ENCODE measurements at places on chromosomes 5 and 9. TPM values are rescaled to one million over a fixed set of nuclear protein-coding genes. Genes with fewer than 3 reads are reported as not detected.

WDR38 gene
- total RNA-seq: 0.79 TPM

DNA sequence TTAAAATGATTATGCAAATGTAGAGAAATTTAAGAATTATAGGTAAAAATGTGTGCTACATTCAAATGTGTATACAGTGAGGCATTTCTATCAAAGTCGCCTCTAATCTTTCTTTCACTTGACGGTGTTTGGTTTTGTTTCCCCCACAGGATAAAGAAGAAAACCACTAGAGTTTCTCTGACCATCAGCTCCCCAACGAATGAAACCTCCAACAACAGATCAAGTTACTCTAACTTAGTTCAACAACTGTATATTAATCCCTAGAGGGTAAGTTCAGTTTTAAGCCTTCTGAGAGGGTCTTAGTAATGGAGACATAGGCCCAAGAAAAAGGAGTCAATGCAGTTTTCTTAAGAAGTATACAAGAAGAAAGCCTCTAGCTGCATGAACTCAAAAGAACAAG is 11.5 kb upstream of the MYOT start:
- no peaks in the 10 kb centered on the region for H3K27me3 ChIP-seq
- no peak overlapping the region for H3K4me3 ChIP-seq
- H3K36me3 ChIP-seq: no peaks in the 10 kb centered on the region
- no peak for DNase-seq

- no peak overlapping the region for H3K4me3 ChIP-seq
- no peaks in the 10 kb centered on the region for H3K36me3 ChIP-seq
- no peak overlapping the region for H3K27ac ChIP-seq
- H3K4me1 ChIP-seq: no peaks in the 10 kb centered on the region
Observed at GRCh38 chr5:28685794-28686193, 1647.4 kb upstream of the CDH9 start.

GRCh38 chr9:85900504-85901201 is 40.3 kb upstream of the NAA35 start:
- H3K4me1 ChIP-seq: no peaks in the 10 kb centered on the region
- H3K27me3 ChIP-seq: no peaks in the 10 kb centered on the region
- DNase-seq: no peak
- H3K4me3 ChIP-seq: no peak overlapping the region
- no peaks in the 10 kb centered on the region for H3K36me3 ChIP-seq
- H3K27ac ChIP-seq: no peak overlapping the region

- no peaks in the 10 kb centered on the region for H3K27me3 ChIP-seq
- DNase-seq: no peak
- no peaks in the 10 kb centered on the region for H3K36me3 ChIP-seq
- no peaks in the 10 kb centered on the region for H3K4me1 ChIP-seq
- H3K4me3 ChIP-seq: no peak overlapping the region
Observed at GRCh38 chr5:81906086-81906485, 65.7 kb upstream of the ATG10 start.

GRCh38 chr9:101418518-101419430 is 16.8 kb downstream of the ALDOB start:
- H3K4me1 ChIP-seq: no peaks in the 10 kb centered on the region
- H3K4me3 ChIP-seq: no peak overlapping the region
- no peaks in the 10 kb centered on the region for H3K36me3 ChIP-seq
- no peak overlapping the region for H3K27ac ChIP-seq

DNA sequence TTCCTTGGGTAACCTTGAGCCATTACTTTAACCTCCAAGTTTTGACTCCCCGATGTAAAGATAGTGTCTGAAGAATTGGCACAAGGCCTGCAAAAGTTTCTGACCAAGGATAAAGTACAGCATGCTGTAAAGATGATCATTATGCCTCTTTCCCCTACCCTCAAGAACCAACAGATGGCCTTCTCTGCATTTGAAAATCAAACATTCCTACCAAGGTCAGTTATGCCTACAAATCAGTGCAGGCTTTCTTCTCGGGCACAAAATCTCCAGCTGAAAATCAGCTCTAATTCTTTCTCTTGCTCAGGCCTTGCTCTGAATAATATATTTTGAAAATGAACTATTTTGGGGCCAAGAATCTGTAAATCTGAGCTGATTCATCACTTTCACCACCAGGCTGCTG is 59.7 kb downstream of the PPP2R2B start:
- no peak for DNase-seq
- no peak overlapping the region for H3K27ac ChIP-seq
- no peaks in the 10 kb centered on the region for H3K36me3 ChIP-seq

DNA sequence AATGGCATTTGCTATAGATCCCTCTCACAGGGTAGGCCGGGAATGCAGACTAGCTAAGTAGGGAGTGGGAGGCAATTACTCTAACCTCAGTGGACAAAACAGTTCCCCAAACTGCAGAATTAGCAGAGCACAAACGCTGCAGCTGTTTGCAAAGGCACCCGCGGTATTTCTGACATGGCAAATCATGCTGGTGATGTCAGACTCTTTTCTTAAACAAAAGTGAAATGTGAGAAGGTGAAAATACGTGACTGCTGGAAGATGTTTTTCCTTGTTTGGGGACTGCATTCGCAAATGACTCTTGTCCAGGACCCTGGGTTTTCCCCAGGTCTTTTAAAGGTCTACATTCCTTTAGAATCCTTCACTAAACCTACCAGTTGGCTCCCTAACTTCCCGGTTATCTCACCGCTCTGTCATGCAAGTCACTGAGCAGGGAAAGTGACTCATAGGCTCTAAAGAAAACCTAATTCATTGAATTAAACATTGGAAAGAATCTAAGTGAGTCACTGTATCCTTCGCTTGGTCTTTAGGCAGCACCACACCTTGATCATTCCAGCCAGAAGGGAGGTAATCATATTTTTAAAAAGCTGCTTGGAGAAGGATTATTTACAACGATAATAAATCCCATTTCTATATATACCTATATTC is 91.5 kb upstream of the DNAH5 start:
- H3K4me1 ChIP-seq: peaks cover 11% of the 10 kb centered on the region
- H3K27ac ChIP-seq: peak overlapping the region; percentile 18
- no peak overlapping the region for H3K4me3 ChIP-seq

GRCh38 chr5:142134331-142135010 is 25.9 kb downstream of the NDFIP1 start:
- peaks cover 29% of the 10 kb centered on the region for H3K36me3 ChIP-seq
- H3K4me3 ChIP-seq: no peak overlapping the region
- no peaks in the 10 kb centered on the region for H3K27me3 ChIP-seq

DNA sequence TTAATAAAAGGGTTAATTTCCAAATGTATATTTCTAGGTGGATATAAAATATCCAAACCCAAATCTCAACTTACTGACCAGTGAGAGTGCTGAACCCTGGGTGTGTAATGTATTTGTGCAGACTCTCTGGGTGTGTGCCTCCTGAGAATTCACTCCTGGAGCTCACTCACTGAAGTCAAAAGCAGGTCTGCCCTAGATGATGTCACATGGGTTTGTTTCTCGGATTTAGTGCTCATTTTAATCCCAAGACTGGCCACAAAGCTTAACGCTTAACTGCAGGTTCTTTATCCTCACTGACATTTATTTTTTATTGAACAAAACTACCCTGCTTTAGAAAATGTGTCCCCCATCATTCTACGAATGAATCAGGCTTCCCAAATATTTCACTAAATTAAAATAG is 179.4 kb downstream of the PPP2R2B start:
- H3K36me3 ChIP-seq: no peaks in the 10 kb centered on the region
- no peaks in the 10 kb centered on the region for H3K4me1 ChIP-seq

- no peaks in the 10 kb centered on the region for H3K36me3 ChIP-seq
- no peak for DNase-seq
- H3K4me3 ChIP-seq: no peak overlapping the region
- no peaks in the 10 kb centered on the region for H3K27me3 ChIP-seq
Observed at GRCh38 chr5:111197523-111197922, 26.7 kb upstream of the CAMK4 start.

GRCh38 chr9:81146684-81147337 is 542.5 kb downstream of the TLE1 start:
- no peaks in the 10 kb centered on the region for H3K36me3 ChIP-seq
- DNase-seq: peak; percentile 40
- no peaks in the 10 kb centered on the region for H3K27me3 ChIP-seq
- H3K4me3 ChIP-seq: no peak overlapping the region
- peak overlapping the region; percentile 45 for H3K27ac ChIP-seq

- no peaks in the 10 kb centered on the region for H3K27me3 ChIP-seq
- H3K4me1 ChIP-seq: no peaks in the 10 kb centered on the region
- no peaks in the 10 kb centered on the region for H3K36me3 ChIP-seq
- DNase-seq: no peak
- no peak overlapping the region for H3K27ac ChIP-seq
- H3K4me3 ChIP-seq: no peak overlapping the region
Observed at GRCh38 chr9:122191584-122191983, 31.9 kb downstream of the MORN5 start.

DNA sequence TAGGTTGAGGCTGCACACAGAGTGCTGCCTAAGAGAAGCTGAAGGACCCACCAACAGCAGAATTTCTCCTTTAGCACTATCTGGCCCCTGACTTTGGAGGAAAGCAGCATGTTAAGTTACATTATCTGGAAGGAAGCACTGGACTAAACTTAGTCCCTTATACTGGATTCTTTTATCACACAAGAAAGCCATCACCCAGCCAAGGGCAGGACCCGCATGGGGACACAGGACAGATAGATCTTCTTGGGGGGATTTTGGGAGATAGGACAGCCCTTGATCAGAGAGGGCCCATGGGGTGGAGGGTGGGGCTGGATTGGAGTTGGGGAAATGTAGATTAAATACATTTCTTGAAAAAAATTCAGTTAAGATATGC is 14.4 kb downstream of the ANKRD33B start:
- no peak overlapping the region for H3K27ac ChIP-seq
- H3K4me3 ChIP-seq: no peak overlapping the region
- no peaks in the 10 kb centered on the region for H3K36me3 ChIP-seq
- H3K27me3 ChIP-seq: no peaks in the 10 kb centered on the region
- H3K4me1 ChIP-seq: peaks cover 7% of the 10 kb centered on the region

GRCh38 chr9:124261736-124262648 is 4.2 kb downstream of the NEK6 start:
- peaks cover 55% of the 10 kb centered on the region for H3K4me1 ChIP-seq
- no peak overlapping the region for H3K4me3 ChIP-seq
- peak overlapping the region; percentile 80 for H3K27ac ChIP-seq
- DNase-seq: no peak
- H3K27me3 ChIP-seq: no peaks in the 10 kb centered on the region
- H3K36me3 ChIP-seq: no peaks in the 10 kb centered on the region

DNA sequence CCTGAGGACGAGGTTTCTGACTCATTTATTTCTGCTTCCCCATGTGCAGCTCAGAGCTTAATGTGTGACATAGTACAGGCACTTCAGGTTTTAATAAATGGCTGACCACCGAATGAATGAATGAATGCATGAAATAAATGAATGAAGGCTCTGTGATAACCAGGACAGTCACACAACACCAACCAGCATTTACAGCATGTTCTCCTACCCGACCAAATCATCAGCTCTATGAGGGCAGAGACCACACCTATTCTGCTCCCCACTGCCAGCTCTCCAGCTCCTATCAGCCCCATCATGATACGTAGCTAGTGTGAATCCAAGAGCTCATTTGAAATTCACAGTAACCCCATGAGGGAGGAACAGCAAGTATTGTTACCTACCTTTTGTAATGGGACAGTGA is 4.8 kb downstream of the TMOD1 start:
- peaks cover 31% of the 10 kb centered on the region for H3K4me1 ChIP-seq

- no peak overlapping the region for H3K4me3 ChIP-seq
- no peaks in the 10 kb centered on the region for H3K36me3 ChIP-seq
- H3K4me1 ChIP-seq: peaks cover 48% of the 10 kb centered on the region
- peak overlapping the region; percentile 10 for H3K27ac ChIP-seq
- DNase-seq: no peak
- no peaks in the 10 kb centered on the region for H3K27me3 ChIP-seq
Observed at GRCh38 chr9:129558063-129558550, 62.8 kb downstream of the C9orf50 start.

DNA sequence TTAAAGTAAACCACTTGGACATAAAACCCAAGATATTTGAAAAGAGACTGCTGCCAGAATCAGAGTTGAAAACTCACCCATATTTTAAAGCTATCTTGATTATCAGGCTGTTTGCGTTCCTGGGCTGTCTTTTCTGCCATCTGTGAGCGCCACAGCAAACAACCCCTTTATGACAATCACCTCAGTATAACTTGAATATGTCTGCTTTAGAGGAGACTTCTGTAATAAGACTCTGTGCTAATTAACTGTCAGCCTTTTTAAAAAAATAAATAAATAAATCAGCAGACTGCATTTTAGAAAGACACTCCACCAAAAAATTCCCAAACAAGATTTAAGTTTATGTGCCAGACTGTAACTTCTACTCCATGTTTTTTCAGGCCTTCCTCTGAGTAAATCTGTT is 375.7 kb upstream of the CCNH start:
- no peak for DNase-seq
- H3K36me3 ChIP-seq: no peaks in the 10 kb centered on the region
- H3K27me3 ChIP-seq: peaks cover 5% of the 10 kb centered on the region
- no peaks in the 10 kb centered on the region for H3K4me1 ChIP-seq

DNA sequence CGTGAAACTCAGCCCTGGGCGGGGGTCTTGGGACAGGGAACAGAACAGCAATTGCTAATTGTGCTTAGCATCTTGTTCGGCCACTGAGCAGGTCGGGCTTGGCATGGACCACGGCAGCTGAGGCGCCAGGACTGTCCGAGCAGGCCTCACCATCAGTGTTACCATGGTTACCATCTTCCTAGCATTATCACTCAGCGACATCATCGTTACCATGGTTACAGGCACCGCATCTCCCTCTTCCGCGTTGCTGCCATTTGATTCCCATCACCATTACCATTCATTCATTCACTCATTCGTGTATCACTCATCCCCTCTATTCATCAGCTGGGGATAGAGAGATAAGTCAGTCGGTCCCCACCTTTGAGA is 81.0 kb upstream of the ZBTB43 start:
- no peak overlapping the region for H3K4me3 ChIP-seq
- no peaks in the 10 kb centered on the region for H3K36me3 ChIP-seq
- H3K4me1 ChIP-seq: peaks cover 22% of the 10 kb centered on the region
- no peak overlapping the region for H3K27ac ChIP-seq

DNA sequence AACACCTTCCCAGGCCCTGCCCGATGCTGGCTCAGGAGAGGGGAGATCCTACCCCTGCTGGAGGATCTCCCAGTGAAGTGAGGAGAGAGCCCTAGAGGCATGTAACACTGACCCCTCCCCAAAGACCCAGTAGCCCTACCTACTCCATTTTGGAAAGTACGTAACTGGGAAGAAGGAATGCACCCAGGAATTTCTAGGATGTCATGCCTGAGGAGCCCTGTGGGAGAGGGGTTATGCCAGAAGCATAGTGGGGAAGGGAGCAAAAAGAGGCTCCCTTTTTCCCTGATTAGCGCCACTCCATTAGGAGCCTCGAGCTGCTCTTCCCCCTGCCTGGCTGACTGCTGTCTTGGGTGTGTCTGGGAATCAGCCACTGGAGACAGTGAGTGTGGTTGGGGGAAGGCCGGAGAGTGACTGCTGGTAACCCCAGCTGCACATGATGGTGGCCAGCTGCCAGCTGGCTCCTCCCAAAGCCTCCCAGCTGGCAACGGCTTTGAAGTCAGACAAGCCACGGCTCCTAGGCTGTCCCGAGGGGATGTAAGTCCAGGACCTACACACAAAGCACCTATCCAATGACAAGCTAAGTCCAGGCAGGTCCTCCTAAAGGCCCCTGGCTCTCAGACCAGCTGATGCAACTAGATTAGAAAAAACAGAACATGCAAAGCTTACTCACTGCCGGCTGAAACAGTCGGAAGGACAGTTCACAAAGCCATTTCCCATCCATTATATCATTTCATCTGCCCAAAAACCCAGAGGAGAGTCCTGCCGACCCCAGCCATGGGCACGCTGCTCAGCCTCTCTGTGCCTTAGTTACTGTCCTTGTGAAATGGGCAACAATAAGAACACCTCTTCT is 136.5 kb upstream of the ABCA1 start:
- H3K27ac ChIP-seq: peak overlapping the region; percentile 64
- no peak overlapping the region for H3K4me3 ChIP-seq
- H3K4me1 ChIP-seq: peaks cover 40% of the 10 kb centered on the region
- H3K36me3 ChIP-seq: no peaks in the 10 kb centered on the region
- DNase-seq: peak; percentile 92
- no peaks in the 10 kb centered on the region for H3K27me3 ChIP-seq
